GM13977 (cell line): ENCODE measurements at places on chromosomes 7 and 10.

DNA sequence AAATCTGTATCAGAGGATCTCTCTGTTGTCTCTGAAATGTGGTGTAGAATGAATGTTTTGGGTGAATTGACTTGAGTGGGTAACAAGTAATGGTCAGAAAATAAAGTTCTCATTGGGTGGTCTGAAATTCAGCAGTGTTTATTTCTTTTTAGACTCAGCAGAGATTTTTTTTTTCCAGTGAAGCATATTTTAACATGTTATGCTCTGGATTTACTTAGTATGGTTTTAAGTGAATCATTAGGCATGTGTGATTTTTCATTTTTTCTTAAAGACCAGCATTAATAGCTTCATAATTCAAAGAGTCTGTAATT is 63.5 kb downstream of the REEP3 start:
- DNase-seq = no peak

DNA sequence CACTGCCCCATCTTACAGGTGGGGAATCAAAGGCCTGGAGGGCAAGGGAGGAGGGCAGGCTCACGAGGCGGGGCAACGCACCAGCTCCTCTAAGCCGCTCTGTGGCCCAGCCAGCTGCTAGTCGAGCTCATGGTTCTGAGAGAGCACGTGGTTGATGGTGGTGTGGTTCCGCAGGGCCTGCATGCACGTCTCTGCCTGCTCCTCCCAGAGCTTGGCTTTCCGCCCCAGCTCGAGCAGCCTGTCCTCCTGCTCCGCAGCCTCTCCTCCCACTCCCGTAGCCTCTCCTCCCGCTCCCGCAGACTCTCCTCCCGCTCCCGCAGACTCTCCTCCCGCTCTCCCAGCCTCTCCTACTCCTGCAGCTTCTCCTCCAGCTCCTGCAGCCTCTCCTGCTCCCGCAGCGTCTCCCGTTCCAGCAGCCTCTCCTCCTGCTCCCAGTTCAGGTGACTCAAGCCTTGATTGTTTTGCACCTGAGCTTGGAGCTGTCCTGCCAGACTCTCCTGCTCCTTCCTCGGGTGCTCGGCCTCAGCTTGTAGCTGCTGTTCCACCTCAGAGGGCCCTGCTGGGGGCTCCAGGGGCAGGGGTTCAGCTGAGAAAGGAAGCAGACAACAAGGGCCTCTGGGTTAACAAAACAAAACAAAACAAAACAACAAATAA is 19.1 kb upstream of the MTPAP start:
- no peak for DNase-seq

DNA sequence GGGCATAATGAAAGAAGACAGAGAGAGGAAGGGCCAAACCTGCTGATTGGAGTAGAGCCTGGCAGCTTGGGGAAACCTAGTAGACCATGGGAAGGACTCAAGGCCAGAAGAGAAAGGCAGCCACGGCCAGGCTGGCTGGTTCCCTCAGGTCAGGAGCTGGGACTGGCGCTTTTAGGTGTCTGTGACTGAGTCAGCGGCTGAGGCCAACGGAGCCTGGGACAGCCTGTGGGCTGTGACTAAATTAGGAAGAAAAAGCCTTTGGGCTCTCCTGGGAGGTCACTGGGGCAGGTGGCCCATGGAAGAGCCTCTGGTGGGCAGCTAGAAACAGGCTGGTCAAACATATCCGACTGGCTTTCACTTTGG is 108.9 kb upstream of the PDCD4 start:
- no peak for DNase-seq

GRCh38 chr10:87775766-87776165 is 42.3 kb downstream of the ATAD1 start:
- DNase-seq = no peak

DNA sequence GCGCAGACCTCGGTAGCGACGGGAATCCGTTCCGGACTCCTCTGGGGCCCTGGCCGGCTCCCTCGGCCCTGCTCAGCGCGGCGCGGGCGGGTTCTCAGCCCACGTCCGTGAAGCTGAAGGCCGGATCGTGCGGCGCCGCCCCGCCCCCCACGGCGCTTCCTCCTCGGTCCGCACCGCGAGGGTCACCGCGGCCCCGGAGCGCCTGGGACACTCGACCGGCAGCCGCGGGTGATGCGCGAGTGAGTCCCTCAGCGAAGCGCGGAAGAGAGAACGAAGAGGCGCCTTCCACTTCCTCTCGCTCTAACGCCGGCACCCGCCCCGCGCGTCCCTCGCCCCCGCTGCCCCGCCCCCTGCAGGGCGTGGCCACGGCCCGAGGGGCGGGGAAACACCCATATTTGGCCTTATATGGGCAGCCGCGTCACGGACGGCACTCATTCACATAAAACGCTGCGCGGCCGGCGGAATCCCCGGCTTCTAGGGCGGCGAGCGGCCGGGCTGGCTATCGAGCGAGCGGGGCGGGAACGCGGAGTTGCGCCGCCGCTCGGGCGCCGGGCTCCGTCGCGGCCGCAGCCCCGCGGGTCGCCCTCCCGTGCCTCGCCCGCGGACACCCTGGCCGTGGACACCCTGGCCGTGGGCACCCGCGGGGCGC is at the start of gene DUSP5:
TSS of gene DUSP5 (plus strand) at position 470 of the 649 bp plus-strand sequence. CDS start 215 bp downstream, outside the sequence.
- DNase-seq = peak; percentile 98

DNA sequence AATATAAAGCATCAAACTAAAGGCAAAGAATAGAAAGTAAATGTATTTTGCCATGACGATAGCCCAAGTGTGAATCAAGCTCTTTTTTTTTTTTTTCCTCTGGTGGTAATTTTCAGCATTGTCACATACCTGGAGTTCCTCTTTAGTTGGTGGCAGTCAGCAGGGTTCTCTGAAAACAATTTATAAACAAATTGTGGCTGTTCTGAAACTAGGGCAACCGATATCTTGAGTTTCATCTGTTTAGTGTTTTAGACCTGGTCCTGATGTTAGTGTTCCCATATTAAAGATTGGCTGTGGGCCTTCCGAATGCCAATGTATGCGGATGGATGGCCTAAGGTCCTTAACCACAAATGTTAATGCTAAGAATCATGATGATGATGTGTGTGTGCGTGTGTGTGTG is 713.1 kb downstream of the GATA3 start:
- no peak for DNase-seq

GRCh38 chr10:12484941-12485805 is 135.8 kb downstream of the CAMK1D start:
- DNase-seq = peak; percentile 84

DNA sequence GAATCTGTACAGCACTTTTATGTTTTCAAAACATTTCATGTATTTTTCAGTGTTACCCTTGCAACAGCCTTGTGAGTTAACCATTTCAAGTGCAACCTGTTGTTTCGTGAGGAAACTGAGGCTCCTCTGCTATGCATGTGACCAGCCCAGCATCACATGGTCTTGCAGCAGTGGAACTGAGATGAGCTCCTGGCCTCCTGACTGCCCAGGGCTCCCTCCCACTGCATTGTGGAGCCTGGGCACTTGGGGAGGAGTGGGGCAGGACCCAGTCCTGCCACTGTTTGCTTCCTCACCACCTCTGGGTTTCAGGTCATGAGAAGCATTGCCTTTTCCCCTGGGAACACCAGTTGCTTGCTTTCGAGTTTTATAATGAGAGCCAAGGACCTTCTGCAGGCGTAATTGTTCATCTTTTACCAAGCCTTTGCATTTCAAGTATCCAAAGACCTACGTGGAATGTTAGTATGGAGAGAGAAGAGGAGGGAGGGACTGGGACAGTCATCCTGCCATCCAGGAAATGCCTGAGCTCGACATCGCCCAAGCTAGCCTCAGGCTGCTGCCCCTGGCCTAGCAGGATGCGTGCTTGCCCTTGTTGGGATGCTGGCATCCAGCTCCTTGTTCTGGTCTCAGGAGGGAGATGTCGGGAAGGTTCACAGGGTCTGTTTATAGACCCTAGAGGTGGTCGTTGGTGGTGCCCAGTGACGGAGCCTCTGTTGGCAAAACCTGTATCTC is 32.3 kb upstream of the BHLHA15 start:
- no peak for DNase-seq

- peak; percentile 91 for DNase-seq
Observed at GRCh38 chr7:101363734-101364374, 1.2 kb downstream of the COL26A1 start.

GRCh38 chr7:24769851-24770250 is 12.6 kb upstream of the GSDME start:
- no peak for DNase-seq

GRCh38 chr7:127759945-127760421 is 108.0 kb downstream of the SND1 start:
- no peak for DNase-seq

GRCh38 chr7:42085531-42085930 is 151.5 kb downstream of the GLI3 start:
- DNase-seq = no peak

DNA sequence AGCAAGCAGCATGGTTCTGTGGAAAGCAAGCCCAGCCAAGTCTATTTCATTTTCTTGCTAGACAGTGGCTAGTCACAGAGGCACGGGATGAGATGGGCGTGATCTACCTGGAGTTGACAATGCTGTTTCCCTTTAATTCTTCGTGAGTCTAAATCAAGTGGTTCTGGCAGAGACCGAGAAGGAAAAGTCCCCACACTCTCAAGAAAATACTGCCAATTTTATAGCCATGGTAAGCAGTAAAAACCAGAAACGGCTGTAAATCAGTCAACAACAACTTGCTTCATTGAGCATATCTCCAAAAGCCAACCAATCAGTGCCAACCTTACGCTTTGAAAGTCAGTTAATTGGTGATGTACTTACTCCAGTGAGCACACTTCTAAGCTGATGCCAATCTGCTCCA is 223.4 kb downstream of the SEC23IP start:
- no peak for DNase-seq

DNA sequence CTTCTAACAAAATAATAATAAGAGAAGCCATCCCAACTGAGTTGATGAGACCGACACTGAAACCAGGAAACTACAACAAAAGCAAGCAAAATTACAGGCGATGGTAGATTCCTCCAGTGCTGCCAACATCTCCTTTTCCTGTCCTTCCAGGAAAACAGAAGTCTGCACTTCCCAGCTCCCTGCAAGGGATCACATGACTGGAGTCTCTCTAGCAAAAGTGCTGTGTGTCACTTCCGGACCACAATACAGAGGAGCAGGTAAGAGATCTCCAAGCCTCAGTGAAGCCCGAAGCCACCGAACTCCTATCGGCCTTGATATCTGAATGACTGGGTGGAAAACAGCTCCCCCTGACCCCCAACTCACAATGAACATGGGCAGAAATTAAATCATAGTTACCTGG is 63.2 kb downstream of the SMURF1 start:
- DNase-seq = no peak

- no peak for DNase-seq
Observed at GRCh38 chr7:125857606-125858005, 928.0 kb upstream of the POT1 start.

GRCh38 chr7:42219447-42219846 is 17.6 kb downstream of the GLI3 start:
- no peak for DNase-seq

DNA sequence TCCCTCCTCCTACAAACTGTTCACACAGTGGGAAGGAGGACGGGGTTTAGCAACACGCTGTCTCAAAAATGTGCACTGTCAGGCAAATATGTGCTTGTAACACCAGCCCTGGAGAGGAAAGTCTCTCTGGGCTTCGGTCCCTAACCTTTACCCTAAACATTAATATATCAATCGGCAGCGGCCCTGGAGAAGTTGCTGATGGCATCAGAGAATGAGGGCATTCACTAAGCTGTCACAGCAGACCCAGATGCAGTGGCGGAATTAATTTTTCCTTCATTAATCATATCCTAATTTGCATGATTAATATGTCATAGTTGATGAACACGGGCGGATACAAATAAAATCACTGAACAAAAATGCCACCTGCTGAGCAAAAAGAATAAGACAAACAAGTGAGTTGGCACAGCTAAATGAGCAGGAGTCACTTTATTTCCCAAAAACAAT is 45.2 kb upstream of the INSIG1 start:
- no peak for DNase-seq

DNA sequence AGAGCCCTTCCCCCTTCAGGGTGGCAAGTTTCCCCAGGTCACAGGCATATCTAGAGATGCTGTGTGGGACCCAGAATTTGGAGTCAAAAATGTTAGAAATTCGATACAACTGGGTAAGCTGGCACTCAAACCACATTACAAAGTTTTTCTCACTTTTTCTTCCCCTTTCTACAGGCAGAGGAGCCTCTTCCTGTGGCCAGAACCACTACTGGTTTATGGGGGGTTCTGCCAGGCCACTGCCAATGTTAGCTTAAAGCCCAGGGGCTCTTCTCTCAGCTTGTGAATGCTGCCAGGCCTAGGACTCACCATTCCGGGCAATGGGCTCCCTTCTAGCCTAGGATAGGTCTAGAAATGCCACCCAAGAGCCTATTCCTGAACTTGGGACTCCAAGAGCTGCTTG is 617.9 kb upstream of the PHF14 start:
- no peak for DNase-seq
